Vagina (tissue), 2 donors: ENCODE measurements at places on chromosomes 4 and X.

- no peak for DNase-seq
These were observed 149.3 kb upstream of the SLC4A4 start for GRCh38 chr4:71189471-71189870.

GRCh38 chr4:76504613-76505465 lies 69.8 kb downstream of the SHROOM3 start:
- DNase-seq: no peak

DNA sequence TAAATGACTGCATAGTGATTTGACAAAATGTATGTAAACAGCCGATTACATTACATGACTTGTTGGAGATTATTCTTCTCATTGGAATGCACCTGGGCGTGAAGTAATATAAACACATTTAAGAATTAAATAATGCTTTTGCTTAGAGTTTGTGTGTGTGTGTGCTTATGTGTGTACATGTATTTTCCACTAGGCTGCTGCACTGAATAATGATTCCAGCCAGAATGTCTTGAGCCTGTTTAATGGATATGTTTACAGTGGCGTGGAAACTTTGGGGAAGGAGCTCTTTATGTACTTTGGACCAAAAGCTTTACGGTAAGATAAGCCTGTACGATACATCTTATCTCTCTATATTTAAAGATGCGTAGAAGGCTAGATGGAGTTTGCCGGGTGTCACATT lies 12.6 kb downstream of the NEIL3 start:
- DNase-seq: no peak

- no peak for DNase-seq
These were observed 92.2 kb upstream of the PGRMC2 start for GRCh38 chr4:128379860-128380259.

DNA sequence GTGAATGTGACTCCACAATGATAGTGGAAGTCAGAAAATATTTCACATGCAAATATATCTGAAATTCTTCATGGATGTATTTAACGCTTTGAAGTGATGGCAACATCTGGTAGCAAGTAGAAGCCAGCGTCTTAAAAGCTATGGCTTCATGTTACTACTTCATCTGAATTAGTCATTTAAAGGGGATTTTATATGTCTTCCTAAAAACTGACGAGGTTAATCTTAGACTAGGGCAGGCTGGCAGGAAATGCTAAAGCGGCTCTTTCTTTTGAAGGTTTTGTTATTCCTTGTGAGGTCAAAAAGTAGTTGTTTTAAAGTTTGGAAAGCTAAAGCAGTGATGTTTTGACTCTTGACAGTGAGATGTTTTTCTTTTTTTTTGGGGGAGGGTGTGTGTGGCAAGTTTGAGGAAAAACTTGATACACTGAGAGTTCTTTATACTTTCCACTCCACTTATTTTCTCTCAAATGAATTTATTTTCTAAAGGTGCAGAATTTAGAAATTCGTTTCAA lies 22.6 kb downstream of the PLS3 start:
- no peak for DNase-seq

GRCh38 chrX:65017451-65017850 lies 41.2 kb upstream of the ZC4H2 start:
- DNase-seq: no peak

DNA sequence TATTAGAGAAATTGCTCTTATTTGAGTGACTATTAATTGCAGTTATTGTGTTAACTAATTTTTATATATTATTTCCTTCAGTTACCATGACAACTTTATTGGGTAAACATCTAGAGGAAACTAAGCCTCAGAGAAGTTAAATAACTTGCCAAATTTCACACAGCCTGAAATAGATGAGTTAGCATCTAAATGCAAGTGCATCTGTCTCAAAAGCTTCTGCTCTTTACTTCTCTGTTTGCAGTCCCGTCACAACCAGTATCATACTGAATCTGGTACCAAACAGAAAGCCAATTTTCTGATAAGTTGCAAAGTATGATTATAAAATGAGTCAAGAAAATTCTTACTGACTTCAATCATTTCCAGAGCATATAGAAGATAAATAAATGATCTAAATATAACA lies 1544.9 kb upstream of the PCDH7 start:
- DNase-seq: no peak

GRCh38 chrX:12949927-12950656 lies 24.8 kb upstream of the TMSB4X start:
- DNase-seq: no peak
